MCF 10A (cell line): ENCODE measurements at places on chromosomes 16 and 17. TPM values are rescaled to one million over a fixed set of nuclear protein-coding genes. Genes with fewer than 3 reads are reported as not detected.

GRCh38 chr16:79286646-79287423 lies 313.7 kb downstream of the MAF start:
- no peak overlapping the region for H3K4me3 ChIP-seq
- no peaks in the 10 kb centered on the region for H3K36me3 ChIP-seq
- H3K27me3 ChIP-seq, result peaks cover 37% of the 10 kb centered on the region
- no peak overlapping the region for H3K27ac ChIP-seq
- DNase-seq, result no peak

Gene SLC35G3
- not detected in 2 replicates for total RNA-seq

DNA sequence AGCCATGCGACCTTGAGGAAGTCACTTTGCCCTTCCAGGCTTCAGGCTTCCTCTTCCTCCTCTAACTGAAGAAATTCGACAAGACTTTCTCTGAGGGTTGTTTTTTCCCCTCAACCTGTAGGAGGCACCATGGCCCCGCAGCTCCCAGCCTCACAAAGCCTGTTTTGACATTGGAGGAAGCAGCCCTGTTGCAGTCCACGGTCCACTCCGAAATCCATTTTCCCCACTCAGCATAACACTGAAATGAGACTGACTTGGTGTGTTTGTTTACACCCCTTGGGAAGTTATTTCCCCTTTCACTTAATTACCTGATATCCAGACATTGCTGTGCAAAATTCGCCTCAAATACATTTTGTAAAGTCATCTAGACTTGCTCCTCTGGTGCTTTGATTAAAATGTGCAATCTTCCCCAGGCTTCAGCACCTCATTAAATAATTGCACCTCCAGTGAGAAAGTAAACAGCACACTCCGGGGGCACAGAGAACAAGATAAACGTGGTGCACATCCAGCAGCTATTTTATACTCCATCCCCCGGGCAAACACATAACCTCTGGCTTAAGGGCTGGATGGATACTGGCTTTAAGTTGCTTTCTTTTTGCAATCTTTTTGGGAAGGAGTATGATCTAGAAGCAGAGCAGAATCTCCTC lies 41.4 kb upstream of the PIRT start:
- H3K4me3 ChIP-seq, result no peak overlapping the region
- H3K36me3 ChIP-seq, result no peaks in the 10 kb centered on the region
- no peak overlapping the region for H3K27ac ChIP-seq
- H3K4me1 ChIP-seq, result peaks cover 4% of the 10 kb centered on the region
- DNase-seq, result no peak

DNA sequence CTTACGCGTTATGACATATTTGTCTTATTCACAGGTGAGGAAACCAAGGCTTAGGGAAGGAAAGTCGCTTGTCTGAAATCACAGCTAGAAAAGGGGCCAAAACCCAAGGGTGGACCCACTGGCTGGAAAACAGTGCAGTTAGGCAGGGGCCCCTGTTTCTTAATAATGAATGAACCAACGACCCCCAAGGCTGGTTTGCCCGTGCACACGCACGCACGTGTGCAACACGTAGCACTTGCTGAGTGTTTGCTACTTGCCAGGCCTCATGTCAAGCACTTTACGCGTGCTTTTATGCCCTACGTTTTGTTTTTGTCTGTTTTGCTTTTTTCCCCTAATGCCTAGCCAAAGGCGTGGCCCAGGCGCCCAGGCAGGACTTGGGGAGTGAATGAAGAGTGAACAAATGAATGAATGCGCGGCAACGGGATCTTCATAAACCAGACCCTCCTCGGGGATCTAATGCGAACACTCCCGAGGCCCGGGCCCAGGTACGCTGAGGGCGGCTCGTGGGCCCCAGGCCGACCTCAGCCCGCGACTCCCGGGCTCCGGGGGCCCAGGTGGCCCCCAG lies 571 bp upstream of the USP10 start:
- peak overlapping the region; percentile 87 for H3K4me3 ChIP-seq
- H3K36me3 ChIP-seq, result no peaks in the 10 kb centered on the region
- no peaks in the 10 kb centered on the region for H3K27me3 ChIP-seq
- peak overlapping the region; percentile 85 for H3K27ac ChIP-seq
- DNase-seq, result no peak
- peaks cover 9% of the 10 kb centered on the region for H3K4me1 ChIP-seq

Gene RGS9
- total RNA-seq, result 0.49 and 0.61 TPM in 2 replicates

DNA sequence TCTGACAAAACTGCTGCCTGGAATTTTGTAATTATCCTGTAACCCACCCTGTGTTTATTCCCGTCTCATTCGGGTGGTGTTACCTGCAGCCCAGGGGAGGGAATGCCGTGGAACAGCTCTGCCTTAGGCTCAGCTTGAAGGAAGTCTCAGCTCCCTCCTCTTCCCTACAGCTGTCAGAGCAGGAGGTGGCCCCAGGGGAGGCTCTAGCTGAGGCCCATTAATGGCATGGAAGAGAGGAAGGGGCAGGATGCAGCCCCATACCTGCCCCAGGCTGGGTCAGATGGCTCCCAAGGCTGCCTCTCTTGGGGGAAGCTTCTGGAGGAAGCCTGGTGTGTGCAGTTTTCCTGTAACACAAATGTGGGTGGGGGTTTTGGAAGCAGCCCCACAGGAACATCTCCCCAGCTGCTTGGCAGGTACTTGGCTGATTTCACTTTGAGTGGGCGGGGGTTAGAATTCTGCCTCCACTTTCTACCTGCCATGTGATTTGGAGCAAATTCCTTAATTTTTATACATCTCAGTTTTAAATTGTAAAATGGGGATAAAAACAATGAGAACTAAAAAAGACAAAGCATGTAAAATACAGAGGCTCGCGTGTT lies 103.9 kb downstream of the MGAT5B start:
- no peaks in the 10 kb centered on the region for H3K36me3 ChIP-seq
- H3K27me3 ChIP-seq, result peaks cover 73% of the 10 kb centered on the region
- DNase-seq, result no peak
- no peak overlapping the region for H3K27ac ChIP-seq
- H3K4me1 ChIP-seq, result no peaks in the 10 kb centered on the region

- DNase-seq, result no peak
- H3K4me3 ChIP-seq, result no peak overlapping the region
- no peak overlapping the region for H3K27ac ChIP-seq
- H3K27me3 ChIP-seq, result peaks cover 15% of the 10 kb centered on the region
- H3K36me3 ChIP-seq, result no peaks in the 10 kb centered on the region
- no peaks in the 10 kb centered on the region for H3K4me1 ChIP-seq
Observed at GRCh38 chr17:55341432-55341831, 76.7 kb downstream of the HLF start.

- peaks cover 24% of the 10 kb centered on the region for H3K36me3 ChIP-seq
- peak overlapping the region; percentile 75 for H3K27ac ChIP-seq
- H3K4me3 ChIP-seq, result peak overlapping the region; percentile 59
- H3K4me1 ChIP-seq, result peaks cover 24% of the 10 kb centered on the region
- no peak for DNase-seq
Observed at GRCh38 chr17:80762076-80762475, 217.4 kb downstream of the RPTOR start.

DNA sequence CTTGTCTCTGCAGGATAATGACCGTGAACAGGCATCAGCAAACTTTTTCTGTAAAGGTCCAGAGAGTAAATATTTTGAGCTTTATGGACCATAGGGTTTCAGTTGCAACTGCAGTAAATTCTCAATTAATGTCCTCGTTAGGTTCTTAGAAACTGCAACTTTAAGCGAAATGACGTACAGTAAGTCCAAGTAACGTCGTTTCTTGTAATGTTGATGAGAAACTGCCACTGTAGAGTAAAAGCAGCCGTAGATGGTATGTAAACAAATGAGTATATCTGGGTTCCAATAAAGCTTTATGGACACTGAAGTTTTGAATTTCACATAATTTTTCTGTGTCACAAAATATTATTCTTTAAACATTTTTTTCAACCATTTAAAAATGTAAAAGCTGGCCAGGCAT lies 4.9 kb downstream of the CHD9 start:
- no peaks in the 10 kb centered on the region for H3K27me3 ChIP-seq
- H3K36me3 ChIP-seq, result peaks cover 5% of the 10 kb centered on the region
- H3K4me1 ChIP-seq, result peaks cover 46% of the 10 kb centered on the region
- H3K4me3 ChIP-seq, result no peak overlapping the region

- H3K27me3 ChIP-seq, result no peaks in the 10 kb centered on the region
- no peaks in the 10 kb centered on the region for H3K4me1 ChIP-seq
- no peak overlapping the region for H3K27ac ChIP-seq
- H3K4me3 ChIP-seq, result no peak overlapping the region
Observed at GRCh38 chr16:78804058-78804735, 704.7 kb downstream of the WWOX start.

GRCh38 chr17:2011411-2012371 lies 13.4 kb downstream of the RTN4RL1 start:
- H3K27me3 ChIP-seq, result no peaks in the 10 kb centered on the region
- DNase-seq, result peak; percentile 74
- peaks cover 39% of the 10 kb centered on the region for H3K4me1 ChIP-seq
- peak overlapping the region; percentile 53 for H3K4me3 ChIP-seq

DNA sequence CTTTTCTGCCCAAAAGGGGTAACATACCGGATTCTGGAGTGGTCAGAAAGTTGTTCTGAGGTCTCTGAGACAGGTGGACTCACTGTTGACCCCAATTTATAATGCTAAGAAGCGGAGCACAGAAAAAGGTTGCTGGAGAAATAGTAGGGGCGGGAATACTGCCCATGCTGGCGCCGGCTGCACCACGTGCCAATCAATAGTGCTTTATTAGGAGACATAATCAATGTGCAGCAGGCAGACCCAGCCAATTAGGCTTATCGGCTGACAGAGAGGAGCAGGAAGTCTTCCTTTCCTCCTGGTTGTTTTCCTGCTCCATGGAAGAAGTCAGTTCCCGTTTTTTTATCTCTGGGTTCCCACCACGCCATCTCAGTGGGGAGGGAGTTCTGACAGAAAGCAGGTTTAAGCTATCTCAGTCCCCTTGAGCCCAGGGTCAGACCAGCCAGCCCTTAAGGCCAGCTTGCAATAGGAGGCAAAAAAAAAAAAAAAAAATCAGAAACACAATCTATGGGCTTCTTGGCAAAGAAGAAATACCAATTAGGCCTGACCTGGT lies 68.2 kb upstream of the IRX6 start:
- no peaks in the 10 kb centered on the region for H3K4me1 ChIP-seq
- no peaks in the 10 kb centered on the region for H3K36me3 ChIP-seq
- no peak overlapping the region for H3K27ac ChIP-seq

DNA sequence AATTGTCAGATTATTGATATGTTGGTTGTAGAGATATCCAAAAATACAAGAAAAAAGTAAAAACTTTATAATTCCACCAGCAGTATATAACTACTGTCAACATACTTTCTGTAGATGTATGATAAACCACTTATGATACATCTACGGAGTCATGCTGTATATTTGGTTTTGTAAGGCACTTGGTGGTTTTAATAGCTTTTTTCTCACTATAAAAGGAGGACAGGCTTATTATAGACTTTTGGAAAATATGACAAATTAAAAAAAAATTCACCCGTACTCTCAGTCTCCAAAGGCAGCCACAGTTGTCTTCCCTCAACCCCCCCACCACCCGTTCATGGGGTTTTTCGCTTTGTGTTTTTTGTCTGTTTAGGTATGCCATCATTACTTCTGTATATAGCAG lies 14.8 kb downstream of the RAI1 start:
- H3K4me1 ChIP-seq, result peaks cover 50% of the 10 kb centered on the region
- peak overlapping the region; percentile 97 for H3K27ac ChIP-seq
- H3K36me3 ChIP-seq, result peaks cover 11% of the 10 kb centered on the region
- peak overlapping the region; percentile 82 for H3K4me3 ChIP-seq
- no peak for DNase-seq

DNA sequence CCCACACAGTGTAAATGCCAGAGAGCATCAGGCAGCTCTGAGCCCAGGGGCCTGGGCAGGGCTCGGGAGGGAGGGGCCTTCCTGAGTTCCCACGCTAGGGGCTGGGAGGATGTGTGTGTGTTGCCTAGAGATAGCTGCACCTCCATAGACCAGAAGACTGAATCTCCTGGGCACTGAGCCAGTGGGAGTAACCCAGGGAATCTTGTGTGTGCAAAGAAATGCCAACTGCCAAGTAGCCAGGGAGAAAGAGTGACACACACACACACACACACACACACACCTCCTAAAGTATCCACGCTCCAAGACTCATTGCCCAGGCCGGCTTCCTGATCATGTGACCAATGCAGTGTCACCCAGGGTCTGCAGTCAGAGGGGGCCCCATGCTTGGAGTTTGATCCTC lies 166.2 kb upstream of the RPL38 start:
- H3K4me1 ChIP-seq, result peaks cover 5% of the 10 kb centered on the region
- peaks cover 45% of the 10 kb centered on the region for H3K27me3 ChIP-seq
- peak; percentile 71 for DNase-seq
- no peak overlapping the region for H3K4me3 ChIP-seq
- H3K27ac ChIP-seq, result no peak overlapping the region
